KG1 (cell line): ENCODE measurements at places on chromosomes 12 and 14.

GRCh38 chr14:71194251-71194650 is 287.0 kb downstream of the PCNX1 start:
- DNase-seq: no peak

DNA sequence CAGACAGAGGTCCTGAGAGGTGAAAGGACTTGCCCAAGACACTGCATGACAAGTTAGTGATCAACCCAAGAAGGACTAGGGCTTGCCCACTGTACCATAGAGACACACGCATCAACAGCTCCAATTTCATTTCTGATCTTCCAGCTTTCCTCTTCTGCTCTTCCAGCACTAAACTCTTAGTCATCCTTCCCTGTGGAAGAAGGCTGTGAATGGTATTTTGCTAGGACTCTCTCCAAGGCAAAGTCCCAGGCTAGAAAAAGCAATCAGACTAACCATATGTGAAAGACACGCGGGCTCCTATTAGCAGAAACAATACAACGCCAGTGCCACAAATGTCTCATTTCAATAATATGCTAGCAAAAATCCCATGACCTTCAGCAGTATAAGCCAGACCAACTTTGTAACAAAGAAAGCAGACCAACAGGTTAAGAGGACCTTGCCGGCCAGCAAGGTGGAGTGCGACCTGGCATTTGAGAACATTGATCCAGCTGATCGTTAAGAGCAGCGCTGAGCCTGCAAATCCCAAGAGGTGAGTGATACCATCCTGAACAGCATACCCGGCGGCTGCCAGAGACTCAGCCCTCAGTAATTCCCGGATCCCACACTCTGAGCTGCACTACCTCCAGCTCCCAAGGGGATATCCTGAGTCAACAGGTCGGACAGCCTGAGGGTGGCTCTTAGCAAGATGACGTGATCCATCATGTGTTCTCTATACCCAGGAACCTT is 132.5 kb downstream of the FOXN3 start:
- no peak for DNase-seq

DNA sequence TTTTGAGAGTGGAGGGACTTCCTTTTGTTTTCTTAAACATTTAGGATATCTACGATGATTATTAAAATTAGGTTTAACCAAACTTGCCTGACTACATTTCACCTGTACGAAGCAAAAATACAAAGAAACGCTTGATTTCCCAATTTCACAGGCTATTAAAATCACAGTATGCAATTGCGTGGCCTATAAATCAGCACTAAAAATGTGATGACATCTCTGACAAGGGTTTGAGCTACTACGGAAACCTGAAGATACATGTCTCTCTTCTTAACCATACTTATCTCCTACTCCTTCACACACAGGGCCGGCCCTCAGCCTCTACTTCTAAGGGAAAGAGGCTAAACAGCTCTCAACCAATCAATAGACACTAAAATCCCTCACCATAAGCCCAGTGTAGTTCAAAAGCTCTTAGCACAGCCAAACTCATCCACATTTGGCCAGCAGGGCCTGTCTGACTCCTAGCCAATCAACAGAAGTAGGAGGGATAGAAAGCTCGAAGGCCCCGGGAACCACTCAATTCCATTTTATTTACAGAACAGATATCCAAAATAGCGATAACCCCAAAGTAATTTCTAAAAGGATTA is 137.3 kb downstream of the FOXN3 start:
- DNase-seq: no peak

- DNase-seq: no peak
Measured at GRCh38 chr14:95315579-95315978, 4.1 kb downstream of the CLMN start.

DNA sequence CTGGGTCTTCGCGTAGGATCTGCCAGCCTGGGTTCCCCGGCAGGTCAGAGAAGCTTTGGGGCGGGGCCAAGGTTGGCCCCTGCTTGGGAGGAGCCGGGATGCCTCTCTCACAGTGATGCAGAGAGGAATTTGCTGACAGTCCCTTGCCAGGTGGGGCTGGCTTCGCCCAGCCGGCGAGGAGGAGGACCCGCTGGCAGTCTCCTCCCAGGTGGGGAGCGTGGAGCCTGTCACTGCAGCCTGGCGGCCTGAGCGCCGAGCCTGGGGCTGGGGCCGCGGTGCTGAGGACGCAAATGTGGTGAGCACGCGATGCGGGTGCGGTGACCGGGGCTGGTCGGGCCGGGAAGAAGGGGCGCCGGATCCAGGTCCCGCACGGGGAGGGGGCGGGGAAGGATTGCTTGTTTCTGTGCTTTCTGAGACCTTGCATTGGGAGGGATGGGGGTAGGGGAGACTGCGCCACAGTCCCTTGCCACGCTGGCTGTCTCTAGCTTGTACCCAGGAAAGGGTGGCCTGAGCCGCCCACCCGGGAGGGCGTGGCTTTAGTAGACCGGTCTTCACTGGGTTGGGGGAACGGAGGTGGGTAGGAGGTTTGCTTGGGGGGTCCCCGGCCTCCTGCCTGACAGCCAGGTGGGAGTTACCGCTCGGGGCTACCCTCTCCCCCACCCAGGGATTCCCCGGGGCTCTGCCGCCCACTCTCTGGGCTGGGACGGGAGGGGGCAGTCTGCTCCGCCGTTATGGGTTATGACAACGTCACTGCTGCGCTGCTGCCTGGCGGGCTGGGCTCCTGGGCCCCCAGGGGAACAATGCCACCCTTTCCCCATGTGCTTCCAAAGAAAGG is at the start of gene TMEM63C:
Gene TMEM63C (plus strand): TSS at position 196 of the 835 bp plus-strand sequence. CDS start 37,016 bp downstream, outside the sequence.
- no peak for DNase-seq

- DNase-seq: no peak
Measured at GRCh38 chr12:79920421-79921238, 14.3 kb downstream of the PPP1R12A start.

- no peak for DNase-seq
Measured at GRCh38 chr14:64728106-64728505, 23.9 kb downstream of the PLEKHG3 start.

GRCh38 chr14:96852823-96853422 is 55.7 kb downstream of the VRK1 start:
- DNase-seq: peak; percentile 10

DNA sequence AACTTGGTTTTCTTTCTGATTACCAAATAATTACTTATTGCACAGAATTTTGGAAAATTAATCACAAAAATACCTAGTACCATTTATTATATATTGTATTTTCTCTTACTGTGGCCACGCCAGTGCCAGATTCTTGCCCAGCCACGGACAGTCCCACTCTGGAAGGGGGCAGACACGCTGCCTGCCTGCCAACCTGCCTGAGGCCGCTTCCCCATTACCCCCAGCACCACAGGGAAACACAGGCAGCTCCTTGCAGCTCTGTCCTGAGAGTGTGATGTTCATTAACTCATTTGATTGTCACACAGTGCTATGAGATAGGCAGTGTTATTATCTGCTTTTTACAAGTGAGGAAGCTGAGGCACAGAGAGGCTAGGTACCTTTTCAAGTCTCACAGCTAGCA is 46.8 kb downstream of the CACNA1C start:
- no peak for DNase-seq

GRCh38 chr14:74670726-74671411 is 42.0 kb downstream of the AREL1 start:
- DNase-seq: no peak

GRCh38 chr12:51906430-51907082 is 748 bp upstream of the ACVRL1 start:
- no peak for DNase-seq

- DNase-seq: no peak
Measured at GRCh38 chr14:104357689-104358527, 219.5 kb downstream of the KIF26A start.

- no peak for DNase-seq
Measured at GRCh38 chr14:101973356-101973755, 9.0 kb downstream of the DYNC1H1 start.

DNA sequence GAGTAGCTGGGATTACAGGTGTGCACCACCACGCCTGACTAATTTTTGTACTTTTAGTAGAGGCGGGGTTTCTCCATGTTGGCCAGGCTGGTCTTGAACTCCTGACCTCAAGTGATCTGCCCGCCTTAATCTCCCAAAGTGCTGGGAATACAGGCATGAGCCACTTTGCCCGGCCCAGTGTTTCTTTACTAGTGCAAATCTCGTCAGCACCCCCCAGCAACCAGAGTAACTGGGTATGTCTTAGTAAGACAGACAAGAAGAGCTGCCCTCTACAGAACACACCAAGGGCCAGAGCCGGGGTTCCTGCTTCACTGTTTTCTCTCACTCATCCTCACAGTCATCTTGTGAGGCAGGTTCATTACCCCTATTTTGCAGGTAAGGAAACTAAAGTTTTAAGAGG is 78.5 kb upstream of the GPR68 start:
- DNase-seq: no peak

DNA sequence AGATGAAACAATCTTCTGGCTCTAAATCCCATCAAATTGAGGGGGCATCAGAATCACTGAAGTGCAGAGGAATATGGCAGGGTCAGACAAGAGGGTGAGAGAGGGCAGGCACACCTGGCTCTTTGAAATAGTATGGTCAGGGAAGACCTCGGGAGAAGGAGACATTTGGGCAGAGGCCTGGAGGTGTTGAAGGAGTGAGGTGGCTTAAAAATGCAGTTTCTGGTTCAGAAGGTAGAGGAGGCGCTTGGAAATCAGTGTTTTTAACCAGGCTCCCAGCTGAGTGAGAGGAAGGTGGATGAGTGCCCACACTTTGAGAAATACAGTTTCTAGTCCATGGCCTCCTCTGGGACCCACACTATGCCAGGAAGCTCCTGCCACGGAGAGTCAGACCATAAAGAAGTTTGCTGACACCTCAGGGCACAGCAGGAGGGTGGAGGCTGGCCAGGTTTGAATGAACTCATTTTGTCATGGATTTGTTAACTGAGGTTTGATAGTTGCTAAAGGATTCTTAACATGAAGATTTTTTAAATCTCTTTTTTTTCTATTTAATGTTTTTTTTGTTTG is 20.1 kb downstream of the NID2 start:
- no peak for DNase-seq

DNA sequence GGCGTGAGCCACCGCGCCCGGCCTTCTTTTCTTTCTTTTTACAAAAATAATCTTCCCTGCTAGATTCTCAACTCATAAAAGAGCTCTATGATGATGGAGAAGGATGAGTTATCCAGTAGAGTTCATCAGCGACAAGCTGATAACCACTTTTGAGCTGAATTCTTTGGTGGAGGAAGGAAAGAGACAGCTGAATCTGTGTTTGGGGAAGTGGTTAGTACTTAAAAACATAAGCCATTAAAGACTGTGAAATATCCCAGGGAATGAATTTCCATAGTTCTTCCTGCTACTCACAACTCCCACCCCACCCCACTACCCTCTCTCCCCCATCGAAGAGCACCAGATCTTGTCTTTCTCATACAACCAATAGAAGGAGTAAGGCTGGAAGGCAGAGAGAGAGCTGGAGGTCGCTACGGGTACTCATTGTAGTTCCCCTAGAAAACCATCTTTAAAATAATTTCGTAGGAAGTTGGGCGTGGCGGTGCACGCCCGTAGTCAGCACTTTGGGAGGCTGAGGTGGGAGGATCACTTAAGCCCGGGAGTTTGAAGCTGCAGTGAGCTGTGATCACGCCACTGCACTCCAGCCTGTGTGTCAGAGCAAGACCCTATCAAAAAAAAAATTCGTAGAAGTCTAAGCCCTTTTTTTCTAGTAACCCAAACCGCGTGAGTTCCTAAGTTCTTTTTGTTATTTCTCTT is 647 bp upstream of the ESPL1 start:
- no peak for DNase-seq

DNA sequence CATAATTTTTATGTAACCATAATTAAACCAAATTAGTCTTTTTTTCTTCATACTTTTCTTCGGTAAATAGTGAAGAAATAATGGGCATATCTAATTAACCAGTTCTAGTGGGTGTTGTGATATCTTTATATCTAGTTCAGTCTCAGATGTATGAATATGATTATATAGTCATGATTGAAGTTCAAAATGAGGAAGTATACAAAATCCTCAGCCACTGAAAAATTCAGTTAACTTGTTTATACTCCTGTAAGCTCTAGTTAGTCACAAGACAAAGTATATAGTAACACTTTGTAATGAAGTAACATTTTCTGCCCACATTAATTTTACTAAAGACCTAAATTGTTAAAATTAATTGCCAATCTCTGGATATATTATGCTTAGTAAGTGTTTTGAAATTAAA is 46.5 kb downstream of the CAND1 start:
- DNase-seq: no peak

DNA sequence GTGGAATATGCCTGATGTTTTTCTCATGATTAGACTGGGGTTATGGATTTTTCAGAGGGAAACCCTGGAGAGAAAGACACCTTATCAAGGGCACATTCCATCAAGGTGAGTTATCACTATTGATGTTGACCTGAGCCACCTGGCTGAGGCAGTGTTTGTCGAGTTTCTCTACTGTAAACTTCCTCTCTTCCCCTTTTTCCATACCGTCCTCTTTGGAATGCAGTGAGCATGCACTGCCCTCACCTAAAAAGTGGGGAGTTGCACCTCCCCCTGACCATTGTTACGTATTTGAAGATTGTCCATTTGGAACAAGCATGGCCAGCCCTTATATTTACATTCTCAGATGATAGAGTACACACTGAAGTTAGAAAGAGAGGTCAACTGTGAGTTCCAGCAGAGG is 53.9 kb upstream of the PWP1 start:
- DNase-seq: no peak

DNA sequence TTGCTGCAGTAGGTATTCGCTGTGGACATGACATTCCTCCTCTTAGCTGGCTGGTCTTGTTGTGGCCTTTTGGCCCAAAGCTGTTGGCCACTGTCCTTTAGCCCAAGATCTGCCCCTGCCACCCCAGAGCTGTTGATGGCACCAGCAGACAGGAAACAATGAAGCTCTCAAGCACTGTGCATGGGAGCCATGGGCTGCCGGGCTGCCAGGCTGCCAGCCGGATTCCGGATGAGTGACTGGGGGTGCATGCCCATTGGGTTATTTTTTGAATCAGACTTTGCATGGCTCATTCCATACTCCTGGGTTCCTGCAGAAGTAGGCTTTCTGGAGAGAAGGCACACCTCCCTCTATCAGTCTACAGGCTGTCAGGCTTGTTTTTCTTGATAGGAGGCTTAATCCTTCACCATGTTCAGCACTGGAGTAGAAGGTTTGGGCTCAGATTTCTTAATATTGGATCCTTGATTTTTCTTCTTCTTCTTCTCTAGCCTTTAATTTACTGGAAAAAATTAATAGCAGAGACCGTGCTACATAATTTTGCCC is 32.4 kb downstream of the MAX start:
- DNase-seq: no peak

DNA sequence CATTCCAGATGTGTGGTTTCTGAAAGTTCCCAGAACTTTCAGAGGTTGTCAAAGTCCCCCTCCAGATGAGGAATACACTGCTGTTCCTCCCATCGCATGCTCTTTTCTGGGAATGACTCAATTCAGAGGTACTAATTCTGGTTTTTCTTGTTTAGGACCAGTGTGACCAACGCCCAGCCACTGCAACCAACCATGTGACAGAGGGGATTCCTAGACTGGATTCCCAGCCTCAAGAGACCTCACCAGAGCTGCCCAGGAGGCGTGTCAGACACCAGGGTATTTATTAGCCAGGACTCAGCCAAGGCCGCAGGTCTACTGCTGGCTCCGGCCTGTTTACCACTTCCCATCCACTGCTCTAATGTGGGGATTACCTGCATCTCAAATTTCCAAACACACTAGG is 24.2 kb downstream of the TRAFD1 start:
- DNase-seq: no peak

- DNase-seq: no peak
Measured at GRCh38 chr12:2897418-2897817, 6.7 kb downstream of the TULP3 start.
